NCI-H526 treated with DMSO at 0.1 percent for 48 hours (cell line): ENCODE measurements at places on chromosomes 3 and 15.

DNA sequence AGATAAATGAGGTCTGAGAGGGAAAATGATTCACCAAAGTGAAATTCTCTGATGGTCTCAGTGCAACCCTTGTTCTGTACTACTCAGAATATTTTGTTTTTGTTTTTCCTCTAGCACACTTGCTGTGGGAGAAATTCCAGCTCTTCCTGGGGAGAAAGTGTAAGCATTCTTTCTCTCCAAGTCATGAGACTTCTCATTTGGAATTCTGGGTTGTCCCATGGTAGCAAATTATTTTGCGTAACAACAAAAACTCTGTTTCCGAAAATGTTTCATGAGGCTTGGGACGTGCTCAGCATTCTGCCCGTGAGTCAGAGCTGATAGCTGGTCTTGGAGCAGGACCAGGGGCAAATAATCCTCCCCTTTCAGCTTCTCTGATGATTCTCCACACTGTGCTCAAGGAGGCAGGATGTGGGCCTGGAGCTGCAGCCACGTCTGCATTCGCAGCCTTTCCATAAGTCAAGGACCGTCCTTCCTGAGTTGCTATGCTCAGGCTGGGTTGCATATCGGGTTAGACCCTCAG, 70.3 kb downstream of the SENP2 start:
- DNase-seq: no peak

- DNase-seq: no peak
Measured at GRCh38 chr15:66169023-66169422, 84.5 kb downstream of the MEGF11 start.

GRCh38 chr15:81894061-81894460, 151.8 kb downstream of the MEX3B start:
- no peak for DNase-seq

DNA sequence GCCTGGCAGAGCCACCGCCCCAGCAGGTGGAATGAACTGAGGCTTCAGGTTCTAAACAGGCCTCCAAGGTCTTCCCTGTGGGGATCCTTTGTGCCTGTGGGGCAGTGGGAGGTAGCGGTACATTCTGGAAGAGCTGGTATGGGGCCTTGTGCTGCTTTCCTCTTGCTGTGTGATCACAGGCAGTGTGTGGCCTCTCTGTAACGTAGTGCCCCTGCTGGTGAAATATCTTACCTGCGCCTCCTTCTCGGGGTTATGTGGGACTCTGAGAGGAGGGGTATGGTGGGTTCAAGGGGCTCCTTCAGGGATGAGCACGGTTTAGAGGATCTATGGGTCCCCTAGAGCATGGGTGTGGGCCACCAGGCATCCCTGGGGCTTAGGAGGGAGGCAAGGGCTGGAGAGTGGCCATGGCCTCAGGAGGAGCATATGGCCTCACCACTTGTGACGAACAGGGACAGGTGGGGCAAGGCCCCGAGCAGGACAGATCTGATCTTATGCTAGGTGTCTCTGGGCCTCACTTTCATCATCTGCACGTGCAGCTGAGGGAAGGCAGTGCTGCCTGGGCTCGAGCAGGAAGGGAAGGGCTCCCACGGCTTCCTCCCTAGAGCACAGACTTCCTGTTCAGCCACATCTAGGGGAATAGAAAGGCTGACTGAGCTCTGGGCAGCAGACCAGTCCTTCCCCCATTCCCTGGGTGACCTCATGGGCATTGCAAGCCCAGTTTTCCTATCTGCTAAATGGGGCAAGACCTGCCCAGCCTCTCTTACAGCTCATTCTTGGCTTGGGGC, 1.9 kb upstream of the ALS2CL start:
- no peak for DNase-seq

GRCh38 chr3:108835101-108835500, 12.5 kb downstream of the TRAT1 start:
- no peak for DNase-seq

- no peak for DNase-seq
Measured at GRCh38 chr3:177905173-177906125, 630.8 kb upstream of the KCNMB2 start.

DNA sequence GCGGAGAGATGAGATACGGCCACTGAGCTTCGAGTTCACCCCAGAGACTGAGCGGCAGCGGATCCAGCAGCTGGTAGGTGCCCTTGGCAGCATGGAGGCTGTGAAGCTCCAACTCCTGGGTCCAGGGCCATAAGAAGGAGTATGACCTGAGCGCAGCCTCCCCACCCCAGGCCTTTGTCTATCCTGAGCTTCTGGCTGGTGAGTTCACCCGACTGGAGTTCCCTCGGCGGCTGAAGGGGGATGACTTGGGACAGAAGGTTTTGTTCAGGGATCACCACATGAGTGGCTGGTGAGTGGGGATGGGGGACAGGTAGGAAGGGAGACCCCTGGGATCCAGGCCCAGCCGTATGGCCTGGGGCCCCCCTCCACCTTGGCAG, 2.6 kb downstream of the PPM1M start:
- no peak for DNase-seq

GRCh38 chr3:114697401-114697800, 403.6 kb downstream of the TIGIT start:
- no peak for DNase-seq

DNA sequence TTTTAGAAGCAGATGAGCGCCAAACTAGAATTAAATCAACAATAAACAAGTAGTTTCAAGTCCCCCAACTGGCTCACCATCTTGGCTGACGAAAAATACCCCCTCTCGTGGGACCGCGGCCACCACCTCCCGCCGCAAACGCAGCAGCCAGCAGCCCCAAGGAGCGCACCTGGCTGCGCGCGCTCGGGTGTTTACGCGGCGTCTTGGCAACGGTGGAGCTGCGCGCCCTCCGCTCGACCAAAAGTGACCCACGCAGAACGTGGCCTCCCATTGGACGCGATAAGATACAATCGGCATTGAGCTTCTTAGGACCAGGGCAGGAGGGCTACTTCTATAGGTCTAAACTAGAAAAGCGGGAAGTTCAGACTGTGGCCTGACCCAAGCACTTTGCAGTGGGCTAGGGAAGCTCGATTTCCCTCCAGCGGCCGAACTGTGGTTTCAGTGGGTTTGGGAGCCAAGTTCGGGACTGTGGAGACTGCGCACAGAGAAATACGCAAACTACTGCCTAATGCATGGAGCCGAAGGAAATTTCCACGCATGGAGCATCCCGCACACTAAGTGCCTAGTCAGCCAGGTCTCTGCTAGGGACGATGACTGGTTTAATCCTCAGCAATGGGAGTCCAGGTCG, at the start of gene MNS1:
Gene MNS1, minus strand, starts transcription at position 245 of the 628 bp plus-strand sequence. Its CDS starts 165 bp downstream, at position 80.
- peak; percentile 93 for DNase-seq

DNA sequence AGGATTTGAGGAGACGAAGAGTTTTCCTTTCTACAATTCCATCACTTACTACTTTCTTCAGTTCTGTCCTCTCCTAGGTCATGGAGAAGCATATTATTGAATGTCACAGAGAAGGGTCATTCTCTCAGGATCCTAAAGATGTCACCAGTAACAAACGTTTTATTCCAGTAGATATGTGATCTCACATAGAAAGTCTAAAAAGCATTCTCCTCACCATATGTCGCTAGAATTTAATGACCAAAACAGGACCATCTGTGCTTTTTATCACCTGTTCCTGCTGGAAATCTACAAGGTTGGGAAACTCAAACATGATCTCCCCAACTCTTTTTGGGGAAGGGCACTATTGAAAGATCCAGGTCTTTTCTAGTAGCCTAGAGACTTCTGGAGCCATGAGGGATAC, 24.0 kb upstream of the FRMD5 start:
- DNase-seq: no peak

GRCh38 chr3:126616931-126617330, 38.0 kb downstream of the TXNRD3 start:
- no peak for DNase-seq

- DNase-seq: no peak
Measured at GRCh38 chr3:135869439-135870105, 96.0 kb upstream of the PPP2R3A start.

GRCh38 chr3:107574650-107575049, 51.9 kb downstream of the BBX start:
- no peak for DNase-seq

- DNase-seq: no peak
Measured at GRCh38 chr3:99902091-99902490, 84.4 kb downstream of the CMSS1 start.

DNA sequence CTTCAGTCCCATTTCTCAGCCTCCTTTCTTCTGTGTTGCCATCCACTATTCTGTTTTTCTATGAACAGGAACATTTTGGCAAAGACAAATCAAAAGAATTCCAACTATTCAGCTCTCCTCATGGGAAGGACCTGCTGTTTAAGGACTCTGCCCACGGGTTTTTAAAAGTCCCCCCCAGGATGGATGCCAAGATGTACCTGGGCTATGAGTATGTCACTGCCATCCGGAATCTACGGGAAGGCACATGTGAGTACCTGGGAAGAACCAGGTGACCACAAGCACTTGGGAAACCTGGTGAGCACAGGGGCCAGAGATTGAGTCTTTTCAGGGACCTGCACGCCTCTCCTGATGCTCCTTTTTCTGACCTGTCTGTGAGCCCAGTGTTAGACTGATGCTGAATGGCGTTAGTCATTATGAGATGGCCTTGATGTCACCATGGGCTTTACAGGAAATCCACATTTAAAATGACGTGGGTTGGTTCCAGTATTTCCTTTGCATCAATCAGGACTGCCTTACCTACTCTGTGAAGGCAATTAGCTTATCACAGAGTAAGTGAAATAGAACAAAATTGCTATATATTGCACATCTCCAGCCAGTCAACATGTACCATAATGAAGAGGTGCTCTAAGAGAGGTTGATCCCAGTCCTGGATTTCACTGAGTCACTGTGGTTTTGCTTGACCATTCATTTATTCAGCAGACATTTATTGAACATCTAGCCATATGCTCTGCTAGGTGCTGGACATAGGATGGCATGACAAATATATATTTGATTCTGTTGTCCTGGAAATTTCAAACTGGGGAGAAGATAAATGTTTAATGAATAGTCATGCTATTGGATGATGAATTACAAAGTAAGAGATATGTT, 11.7 kb downstream of the TF start:
- DNase-seq: no peak

DNA sequence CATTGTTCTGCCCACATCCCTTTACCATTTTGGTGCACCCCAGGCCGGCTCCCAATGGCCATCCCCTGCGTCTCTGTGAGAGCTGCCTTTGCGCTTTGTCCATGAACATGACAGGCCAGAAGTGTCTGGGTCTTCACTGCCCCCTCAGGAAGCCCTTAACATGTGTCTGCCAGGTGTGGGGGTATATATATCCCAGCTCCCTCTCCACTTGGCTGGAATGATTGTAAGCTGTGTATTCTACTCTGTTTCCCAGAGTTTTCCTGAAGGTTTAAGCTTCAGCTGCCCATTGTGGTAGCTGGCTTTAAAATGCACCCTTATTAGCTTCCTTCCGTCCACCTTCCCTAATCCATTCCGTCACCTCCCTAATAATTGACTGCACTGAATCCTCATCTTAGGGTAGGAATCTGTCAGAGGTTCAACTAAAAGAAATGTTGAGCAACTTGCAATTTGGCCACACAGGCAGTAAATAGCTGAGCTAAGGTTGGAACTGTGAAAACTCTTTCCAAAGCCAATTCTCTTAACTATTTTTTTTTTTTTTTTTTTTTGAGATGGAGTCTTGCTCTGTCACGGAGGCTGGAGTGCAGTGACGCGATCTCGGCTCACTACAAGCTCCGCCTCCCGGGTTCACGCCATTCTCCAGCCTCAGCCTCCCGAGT, 30.4 kb upstream of the UBE2E1 start:
- no peak for DNase-seq

- DNase-seq: no peak
Measured at GRCh38 chr3:184758056-184758455, 46.2 kb upstream of the MAGEF1 start.

GRCh38 chr3:15271785-15272381, 60.5 kb downstream of the SH3BP5 start:
- no peak for DNase-seq

- no peak for DNase-seq
Measured at GRCh38 chr15:92989470-92989869, 89.3 kb downstream of the CHD2 start.

DNA sequence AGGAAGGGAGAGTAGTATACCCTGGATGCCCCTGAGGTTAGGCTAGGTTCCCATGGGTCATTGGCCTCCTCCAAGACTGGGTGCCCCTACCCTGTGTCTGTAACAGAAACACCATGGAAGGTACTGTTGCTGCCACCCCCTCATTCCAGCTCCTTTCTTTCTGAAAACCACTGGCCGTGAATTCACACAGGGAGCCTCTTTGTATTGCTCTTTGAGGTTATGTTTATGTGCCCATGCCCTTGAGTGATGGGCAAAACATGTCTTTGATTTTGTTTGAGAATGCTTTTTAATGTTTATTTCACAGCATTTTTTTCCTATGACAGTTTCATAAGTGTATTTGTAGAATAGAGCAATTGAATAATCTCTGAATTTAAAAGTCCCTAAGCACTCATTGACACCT, 79.7 kb downstream of the RARB start:
- no peak for DNase-seq

DNA sequence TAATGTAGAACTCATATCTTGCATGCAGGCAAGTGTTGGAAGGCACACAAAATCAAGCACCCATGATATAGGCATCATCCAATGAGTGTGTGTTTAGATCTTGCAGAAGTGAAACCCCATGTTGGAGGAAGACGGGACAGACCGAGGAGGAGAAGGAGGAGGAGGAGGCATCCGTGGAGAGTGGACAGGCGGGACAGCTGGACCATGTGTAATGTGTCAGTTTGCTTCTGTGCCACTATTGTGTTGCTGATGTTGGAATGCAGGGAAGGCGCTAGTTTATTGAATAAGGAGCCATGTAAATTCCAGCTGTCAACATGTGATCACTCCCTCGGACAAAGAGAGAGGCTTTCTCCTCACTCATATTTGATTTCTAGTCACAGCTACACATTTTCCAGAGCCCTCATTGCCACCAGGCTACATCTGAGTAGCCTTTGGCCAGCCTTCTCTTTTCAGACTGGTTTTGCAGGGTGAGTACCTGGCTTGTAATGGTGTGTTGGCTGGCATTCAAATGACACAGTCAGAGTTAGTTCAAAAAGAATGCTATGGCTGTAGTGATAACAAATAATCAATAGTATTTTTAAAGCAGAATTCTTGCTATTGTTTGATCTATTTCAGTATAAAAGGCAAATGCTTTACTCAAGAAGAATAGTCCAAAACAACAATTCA, 1037.6 kb upstream of the NR2F2 start:
- DNase-seq: no peak

GRCh38 chr3:98612996-98613517, 19.6 kb upstream of the CPOX start:
- DNase-seq: no peak

DNA sequence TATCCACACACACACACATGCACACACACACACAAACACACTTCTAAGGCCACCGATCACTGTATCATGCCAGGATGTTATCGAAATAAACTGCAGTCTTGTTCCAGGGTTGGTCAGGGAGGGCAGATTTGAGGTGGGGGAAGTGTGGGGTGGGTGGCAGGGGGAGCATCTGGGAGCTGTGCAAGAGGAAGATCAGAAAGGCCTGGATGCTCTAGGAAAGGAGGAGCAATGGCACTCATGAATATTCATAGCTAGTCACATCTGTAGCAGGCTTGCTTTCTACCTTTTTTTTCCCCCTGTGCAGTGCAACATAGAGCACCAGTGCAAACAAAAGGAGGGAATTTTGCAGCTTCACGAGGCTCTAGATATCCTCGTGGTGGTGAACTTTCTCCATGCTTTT, 84.9 kb downstream of the MEIS2 start:
- DNase-seq: peak; percentile 14

- no peak for DNase-seq
Measured at GRCh38 chr3:189909139-189909538, 211.6 kb downstream of the P3H2 start.
